ENCODE measurements at places on chromosomes 2 and 18. TPM values are rescaled to one million over a fixed set of nuclear protein-coding genes. Genes with fewer than 3 reads are reported as not detected.

The SP140 gene
- total RNA-seq, result 57.5 TPM

The FSIP2 gene
- 0.13 TPM for total RNA-seq

The FBXO15 gene
- total RNA-seq, result 2.4 TPM

The RAMP1 gene
- 5.9 TPM for total RNA-seq

The ACADL gene
- total RNA-seq, result not detected

The PROC gene
- total RNA-seq, result not detected

The CD8B gene
- total RNA-seq, result 439 TPM

The LCT gene
- 0.18 TPM for total RNA-seq

The ANKRD30B gene
- total RNA-seq, result not detected

The DLGAP1 gene
- total RNA-seq, result not detected

The FAM110C gene
- total RNA-seq, result 0.08 TPM

The RGPD4 gene
- not detected for total RNA-seq

The IL37 gene
- not detected for total RNA-seq

The GALNT5 gene
- not detected for total RNA-seq

DNA sequence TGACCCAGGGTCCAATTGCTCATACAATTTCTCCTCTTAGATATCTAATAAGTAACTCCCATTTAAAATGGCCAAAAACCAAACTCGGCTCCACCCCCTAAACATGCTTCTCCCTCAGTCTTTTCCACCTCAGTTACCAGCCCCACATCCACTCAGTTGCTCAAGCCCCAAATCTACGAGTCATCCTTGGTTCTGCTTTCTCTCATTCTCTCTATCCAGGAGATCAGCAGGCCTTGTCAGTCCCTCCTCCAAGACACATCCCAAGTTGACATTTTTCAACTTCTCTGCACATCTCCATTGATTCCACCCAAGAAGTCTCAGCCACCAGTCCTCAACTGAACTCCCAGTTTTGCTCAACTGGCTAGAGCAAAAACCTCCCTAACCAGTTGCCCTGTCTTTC lies 40.5 kb upstream of the RTN4 start:
- H3K27ac ChIP-seq, result no peak overlapping the region
- no peaks in the 10 kb centered on the region for H3K27me3 ChIP-seq
- no peak overlapping the region for H3K4me3 ChIP-seq
- H3K4me1 ChIP-seq, result peaks cover 4% of the 10 kb centered on the region
- DNase-seq, result no peak

DNA sequence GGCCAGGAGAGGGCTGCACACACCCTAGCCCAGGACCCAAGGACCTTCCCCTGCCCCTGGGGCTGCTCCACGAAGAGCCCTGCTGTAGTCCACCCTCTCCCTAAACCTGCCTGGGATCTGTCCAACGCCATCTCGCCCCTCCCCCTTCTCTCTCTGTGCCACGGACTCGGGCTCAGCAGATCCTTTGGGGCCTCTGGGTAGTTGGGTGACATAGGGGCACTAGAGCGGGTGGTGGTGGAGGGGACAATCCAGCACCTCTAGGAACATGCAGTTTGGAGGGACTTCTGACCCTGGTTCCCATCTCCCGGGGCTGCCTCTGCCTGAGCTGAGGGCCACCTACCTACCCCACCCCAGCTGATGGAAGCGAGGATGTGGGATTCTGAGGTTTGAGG lies 7.3 kb upstream of the CRYBA2 start:
- peaks cover 9% of the 10 kb centered on the region for H3K4me1 ChIP-seq
- no peak overlapping the region for H3K27ac ChIP-seq
- DNase-seq, result no peak

DNA sequence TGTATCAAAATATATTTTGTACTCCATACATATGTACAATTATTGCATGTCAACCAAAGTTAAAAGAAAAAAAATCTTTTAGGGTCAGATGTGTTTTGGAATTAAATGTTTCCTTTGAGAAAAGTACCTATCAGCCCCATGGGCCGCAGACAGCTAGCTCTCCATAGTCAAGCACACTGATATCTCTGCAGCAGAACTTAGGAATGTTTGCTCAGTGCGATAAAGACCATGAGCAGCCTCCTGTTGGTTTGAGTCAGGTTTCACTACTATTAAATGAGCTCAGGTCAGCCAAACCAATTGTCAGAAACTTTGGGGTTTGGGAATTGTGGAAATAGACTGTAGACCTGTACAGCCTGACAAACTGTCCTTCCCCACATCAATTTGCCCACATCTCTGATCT lies 33.7 kb downstream of the LCT start:
- no peaks in the 10 kb centered on the region for H3K27me3 ChIP-seq
- H3K4me1 ChIP-seq, result no peaks in the 10 kb centered on the region
- no peak for DNase-seq
- H3K4me3 ChIP-seq, result no peak overlapping the region
- peaks cover 21% of the 10 kb centered on the region for H3K36me3 ChIP-seq

GRCh38 chr18:68984342-68984741 lies 186.5 kb downstream of the CCDC102B start:
- H3K27me3 ChIP-seq, result no peaks in the 10 kb centered on the region
- H3K36me3 ChIP-seq, result no peaks in the 10 kb centered on the region
- H3K27ac ChIP-seq, result no peak overlapping the region
- DNase-seq, result no peak

DNA sequence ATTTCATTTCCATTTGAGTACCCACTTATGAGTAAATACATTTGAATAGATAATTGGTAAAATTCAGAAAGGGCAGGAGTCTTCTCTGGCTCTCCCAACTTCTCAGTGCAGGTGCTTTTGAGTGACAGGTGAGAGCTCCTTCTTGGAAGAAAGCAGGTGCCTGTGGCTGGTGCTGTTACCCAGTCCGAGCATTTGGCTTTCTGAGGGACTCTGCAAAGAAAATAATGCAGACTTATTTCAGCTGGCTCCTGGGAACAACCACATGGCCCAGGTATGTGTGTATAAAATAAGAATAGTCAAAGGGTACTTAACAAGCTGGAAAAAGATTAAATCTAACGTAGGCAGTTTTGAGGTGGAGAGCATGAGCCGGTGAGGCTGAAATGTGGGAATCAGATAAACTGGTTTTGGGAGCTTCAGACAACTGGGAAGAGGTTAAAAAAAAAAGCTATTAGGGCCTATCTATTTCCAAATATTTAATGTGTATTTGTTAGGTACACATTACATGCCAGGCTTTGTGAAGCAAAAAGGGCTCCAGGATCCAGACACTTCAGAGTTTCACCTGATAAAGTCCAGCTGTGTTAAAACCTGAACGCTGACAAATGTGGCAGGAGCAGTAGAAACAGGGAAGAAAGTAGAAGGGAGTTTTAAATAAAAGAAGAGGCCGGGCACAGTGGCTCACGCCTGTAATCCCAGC lies 20.6 kb downstream of the ZNF236 start:
- peaks cover 9% of the 10 kb centered on the region for H3K4me1 ChIP-seq
- H3K27ac ChIP-seq, result no peak overlapping the region
- no peaks in the 10 kb centered on the region for H3K27me3 ChIP-seq
- H3K36me3 ChIP-seq, result no peaks in the 10 kb centered on the region
- no peak for DNase-seq

DNA sequence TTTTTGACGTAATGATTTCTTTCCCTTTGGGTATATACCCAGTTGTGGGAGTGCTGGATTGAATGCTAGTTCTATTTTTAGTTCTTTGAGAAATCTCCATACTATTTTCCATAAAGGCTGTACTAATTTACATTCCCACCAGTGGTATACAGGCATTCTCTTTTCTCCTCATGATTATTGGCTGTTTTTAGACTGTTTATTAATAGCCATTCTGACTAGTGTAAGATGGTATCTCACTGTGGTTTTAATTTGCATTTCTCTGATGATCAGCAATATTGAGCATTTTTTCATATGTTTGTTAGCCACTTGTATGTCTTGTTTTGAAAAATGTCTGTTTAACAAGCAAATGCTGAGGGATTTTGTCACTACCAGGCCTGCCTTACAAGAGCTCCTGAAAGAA lies 9.2 kb upstream of the CD28 start:
- H3K27me3 ChIP-seq, result no peaks in the 10 kb centered on the region
- no peak for DNase-seq
- no peak overlapping the region for H3K4me3 ChIP-seq
- H3K36me3 ChIP-seq, result no peaks in the 10 kb centered on the region

DNA sequence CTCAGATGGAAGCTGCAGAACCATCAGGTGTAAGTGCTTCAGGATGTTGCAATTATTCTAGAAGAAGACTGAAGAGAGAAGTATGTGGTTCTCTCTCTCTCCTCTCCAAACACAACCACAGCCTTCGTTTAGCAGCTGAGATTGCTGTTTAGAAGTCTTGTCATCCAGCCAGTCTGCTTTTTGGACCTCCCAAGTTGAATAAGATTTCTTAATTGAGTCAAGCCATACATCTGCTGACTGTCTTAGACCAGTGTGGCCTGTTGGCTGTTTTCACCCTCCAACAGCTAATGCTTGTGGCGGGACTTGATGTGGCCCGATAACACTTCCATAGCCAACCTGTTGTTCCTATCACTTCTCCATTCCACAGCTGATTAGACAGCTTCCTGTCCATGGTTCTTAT lies 91.3 kb upstream of the TMEM17 start:
- H3K36me3 ChIP-seq, result no peaks in the 10 kb centered on the region
- DNase-seq, result no peak
- H3K27me3 ChIP-seq, result no peaks in the 10 kb centered on the region
- H3K4me3 ChIP-seq, result no peak overlapping the region
- H3K4me1 ChIP-seq, result no peaks in the 10 kb centered on the region

DNA sequence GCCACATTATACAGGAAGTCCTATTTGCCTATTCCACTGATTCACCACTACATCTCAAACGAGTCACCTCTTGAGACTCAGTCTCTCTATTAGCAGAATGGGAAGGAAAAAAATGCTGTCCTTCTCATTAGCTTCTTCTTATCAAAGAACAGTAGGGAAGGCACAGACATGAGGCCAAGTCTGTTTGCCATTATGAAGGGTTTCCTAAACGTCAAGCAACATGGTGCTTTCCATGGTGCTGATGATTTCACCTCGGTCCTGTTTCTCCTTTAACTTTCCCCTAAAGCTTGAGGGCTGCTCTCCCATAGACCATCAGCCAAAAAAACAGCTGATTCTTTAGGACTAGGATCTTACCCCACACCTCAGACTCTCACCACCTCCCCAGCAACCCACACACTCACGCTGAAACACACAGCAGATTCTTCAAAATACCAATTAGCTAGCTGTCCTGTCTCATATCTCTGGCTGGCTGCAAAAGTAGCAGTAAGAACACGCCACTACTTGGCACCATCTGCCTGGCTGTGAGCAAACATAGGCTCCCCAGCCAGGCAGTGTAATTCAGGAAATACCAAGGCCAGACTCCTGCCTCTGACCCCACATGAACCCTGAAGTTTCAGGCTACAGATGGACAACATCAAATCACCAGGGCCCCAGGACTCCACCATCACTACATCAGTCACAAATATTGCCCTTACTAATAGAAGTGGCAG lies 30.5 kb downstream of the GALNT14 start:
- no peak overlapping the region for H3K27ac ChIP-seq
- peaks cover 3% of the 10 kb centered on the region for H3K27me3 ChIP-seq
- no peak for DNase-seq
- no peaks in the 10 kb centered on the region for H3K36me3 ChIP-seq
- H3K4me1 ChIP-seq, result no peaks in the 10 kb centered on the region
- H3K4me3 ChIP-seq, result no peak overlapping the region

GRCh38 chr2:202848813-202849212 lies 22.8 kb downstream of the ICA1L start:
- H3K36me3 ChIP-seq, result peaks cover 4% of the 10 kb centered on the region
- no peaks in the 10 kb centered on the region for H3K27me3 ChIP-seq
- no peak overlapping the region for H3K4me3 ChIP-seq
- H3K27ac ChIP-seq, result peak overlapping the region; percentile 39

- H3K27me3 ChIP-seq, result peaks cover 45% of the 10 kb centered on the region
- no peaks in the 10 kb centered on the region for H3K36me3 ChIP-seq
- H3K4me3 ChIP-seq, result peak within 1 kb of the TSS; percentile 76
- peak within 1 kb of the TSS; percentile 22 for H3K27ac ChIP-seq
Measured at GRCh38 chr18:70288851-70289328, at the start of gene SOCS6. SOCS6 (plus strand) TSS chr18:70289045; CDS start chr18:70324669, 35,624 bp downstream.

- no peaks in the 10 kb centered on the region for H3K4me1 ChIP-seq
- no peaks in the 10 kb centered on the region for H3K36me3 ChIP-seq
- H3K27ac ChIP-seq, result no peak overlapping the region
- H3K27me3 ChIP-seq, result peaks cover 7% of the 10 kb centered on the region
Measured at GRCh38 chr2:158143703-158144360, 42.2 kb downstream of the UPP2 start.

DNA sequence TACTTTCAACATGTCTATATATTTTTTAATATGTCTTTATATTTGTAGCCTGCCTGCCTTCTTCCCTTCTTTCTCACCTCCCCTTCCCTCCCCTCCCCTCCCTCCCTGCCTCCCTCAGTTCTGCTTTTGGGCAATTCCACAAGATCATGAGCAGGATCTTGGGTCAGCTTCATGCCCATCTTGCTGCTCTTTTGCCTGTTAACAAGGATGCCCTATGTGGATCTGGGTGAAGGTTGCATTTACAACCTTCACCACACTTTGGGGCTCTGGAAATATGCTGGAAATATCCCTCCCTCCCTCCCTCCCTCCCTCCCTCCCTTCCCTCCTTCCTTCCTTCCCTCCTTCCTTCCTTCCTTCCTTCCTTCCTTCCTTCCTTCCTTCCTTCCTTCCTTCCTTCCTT lies 334.1 kb upstream of the FAM98A start:
- no peaks in the 10 kb centered on the region for H3K27me3 ChIP-seq
- no peak for DNase-seq
- H3K4me1 ChIP-seq, result no peaks in the 10 kb centered on the region
- H3K4me3 ChIP-seq, result no peak overlapping the region
- H3K36me3 ChIP-seq, result no peaks in the 10 kb centered on the region

- peaks cover 9% of the 10 kb centered on the region for H3K4me1 ChIP-seq
- no peaks in the 10 kb centered on the region for H3K36me3 ChIP-seq
- no peak for DNase-seq
- peaks cover 24% of the 10 kb centered on the region for H3K27me3 ChIP-seq
- no peak overlapping the region for H3K4me3 ChIP-seq
Measured at GRCh38 chr18:9696701-9697100, 11.4 kb upstream of the RAB31 start.

GRCh38 chr2:200336980-200337615 lies 30.6 kb downstream of the SPATS2L start:
- H3K27me3 ChIP-seq, result no peaks in the 10 kb centered on the region
- no peak for DNase-seq
- peaks cover 2% of the 10 kb centered on the region for H3K36me3 ChIP-seq
- H3K27ac ChIP-seq, result no peak overlapping the region
- H3K4me3 ChIP-seq, result no peak overlapping the region

DNA sequence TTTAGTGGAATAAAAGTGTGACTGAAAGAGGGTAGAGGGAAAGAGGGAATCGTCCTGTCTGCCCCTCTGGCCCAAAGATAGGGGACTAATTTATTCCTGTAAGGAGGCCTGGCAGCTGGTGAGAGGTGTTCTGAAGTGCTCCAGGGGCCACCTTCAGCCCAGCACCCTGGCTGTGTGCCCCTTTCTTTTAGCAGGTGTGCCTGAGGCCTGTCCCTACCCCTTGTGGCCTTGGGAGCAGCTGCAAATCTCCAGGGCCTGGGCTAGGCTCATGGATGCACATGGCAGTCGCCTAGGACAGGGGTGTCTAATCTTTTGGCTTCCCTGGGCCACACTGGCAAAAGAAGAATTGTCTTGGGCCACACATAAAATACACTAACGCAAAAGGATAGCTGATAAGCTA lies 37.3 kb downstream of the FHOD3 start:
- DNase-seq, result no peak
- no peak overlapping the region for H3K27ac ChIP-seq
- no peaks in the 10 kb centered on the region for H3K4me1 ChIP-seq
- H3K27me3 ChIP-seq, result no peaks in the 10 kb centered on the region
- H3K4me3 ChIP-seq, result no peak overlapping the region

- H3K36me3 ChIP-seq, result no peaks in the 10 kb centered on the region
- no peaks in the 10 kb centered on the region for H3K4me1 ChIP-seq
- H3K4me3 ChIP-seq, result no peak overlapping the region
- no peaks in the 10 kb centered on the region for H3K27me3 ChIP-seq
- H3K27ac ChIP-seq, result no peak overlapping the region
Measured at GRCh38 chr2:155412598-155412997, 714.1 kb downstream of the KCNJ3 start.

- peak overlapping the region; percentile 57 for H3K27ac ChIP-seq
- H3K4me1 ChIP-seq, result peaks cover 11% of the 10 kb centered on the region
- no peak for DNase-seq
- peaks cover 58% of the 10 kb centered on the region for H3K27me3 ChIP-seq
Measured at GRCh38 chr18:78976765-78977636, 2.6 kb upstream of the SALL3 start.
